ENCODE measurements at places on chromosomes 3 and 15.

DNA sequence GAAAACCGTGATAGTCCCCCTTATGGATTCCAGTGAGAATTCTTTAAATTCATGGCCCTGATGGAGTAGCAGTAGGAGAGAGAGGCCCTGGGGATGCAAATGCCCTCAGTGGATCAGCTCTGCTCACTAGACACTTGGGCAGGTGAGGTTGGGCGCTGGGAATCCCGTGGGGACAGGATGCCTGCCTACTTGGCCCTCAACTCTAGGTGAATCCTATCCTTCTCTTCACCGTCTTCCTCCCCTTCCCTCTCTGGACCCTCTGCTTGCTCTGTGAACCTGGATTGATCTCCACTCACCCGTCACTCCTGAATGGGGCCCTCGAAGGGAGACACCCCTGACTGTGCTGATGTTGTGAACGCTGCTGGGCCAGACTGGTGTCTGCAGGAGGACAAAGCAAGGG is 77.4 kb downstream of the SEC22A start:
- no peak for DNase-seq

- DNase-seq, result no peak
These were observed at the start of gene EIF4E3 for GRCh38 chr3:71725271-71725991. EIF4E3 (minus strand) TSS chr3:71725402; CDS start chr3:71725367, 35 bp downstream.

DNA sequence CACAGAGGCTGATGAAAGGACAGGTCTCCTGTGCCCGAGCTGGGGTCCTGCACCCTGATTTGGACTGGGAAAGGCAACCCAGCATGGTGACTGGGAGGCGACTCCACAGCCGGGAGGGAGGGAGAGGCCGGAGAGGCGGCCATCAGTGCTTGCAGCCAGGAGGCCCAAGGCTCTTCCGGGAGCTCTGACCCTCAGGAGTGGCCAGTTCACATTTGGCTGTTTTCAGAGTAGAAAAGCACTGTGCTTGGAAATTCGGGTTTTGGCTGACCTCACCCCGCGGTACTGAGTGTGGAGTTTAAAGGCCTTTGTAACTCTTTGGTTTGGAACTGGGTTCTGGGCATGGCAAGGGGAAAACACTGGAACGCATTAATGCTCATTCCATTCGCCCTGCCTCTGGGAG is 31.9 kb downstream of the SMAD6 start:
- no peak for DNase-seq

GRCh38 chr15:46296797-46297196 is 662.0 kb downstream of the SQOR start:
- DNase-seq, result no peak

GRCh38 chr3:52920841-52921240 is 23.5 kb upstream of the STIMATE start:
- DNase-seq, result no peak

DNA sequence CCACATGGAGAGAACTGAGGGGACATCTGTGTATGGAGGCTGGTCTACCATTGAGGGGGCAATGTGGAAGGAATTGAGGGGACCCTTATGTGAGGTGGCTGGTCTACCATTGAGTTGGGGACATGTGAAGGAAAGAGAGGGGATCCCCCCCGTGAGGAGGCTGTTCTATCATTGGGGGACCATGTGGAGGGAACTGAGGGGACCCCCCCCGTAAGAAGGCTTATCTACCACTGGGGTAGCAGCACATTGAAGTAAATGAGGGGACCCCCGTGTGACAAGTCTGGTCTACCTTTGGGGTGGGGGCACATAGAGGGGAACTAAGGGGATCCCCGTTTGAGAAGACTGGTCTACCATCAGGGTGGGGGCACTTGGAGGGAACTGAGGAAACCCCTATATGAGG is 158.0 kb downstream of the FBLN2 start:
- no peak for DNase-seq

GRCh38 chr15:27218426-27218825 is 247.4 kb downstream of the GABRG3 start:
- DNase-seq, result no peak

GRCh38 chr3:5201536-5201935 is 14.0 kb downstream of the EDEM1 start:
- DNase-seq, result no peak

DNA sequence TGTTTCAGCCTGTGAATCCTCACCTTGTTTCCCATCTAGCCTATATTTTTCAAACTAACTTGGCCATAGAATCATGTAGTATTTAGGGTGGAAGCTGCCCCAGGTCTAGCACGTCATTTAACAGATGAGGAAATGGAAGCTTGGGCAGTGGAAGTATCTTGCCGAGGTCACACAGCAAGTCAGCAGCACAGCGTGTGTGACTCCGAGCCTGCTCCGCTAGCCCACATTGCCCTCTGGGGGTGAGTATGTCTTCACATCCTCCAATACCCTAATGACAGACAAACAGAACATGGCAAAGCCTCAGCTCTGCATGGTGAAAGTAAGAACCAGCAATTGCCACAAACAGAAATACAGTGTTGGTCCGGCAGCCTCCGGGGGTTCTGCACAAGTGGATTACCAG is 2.2 kb upstream of the CCR5 start:
- peak; percentile 60 for DNase-seq

GRCh38 chr15:69593488-69593887 is 140.9 kb downstream of the RPLP1 start:
- no peak for DNase-seq

DNA sequence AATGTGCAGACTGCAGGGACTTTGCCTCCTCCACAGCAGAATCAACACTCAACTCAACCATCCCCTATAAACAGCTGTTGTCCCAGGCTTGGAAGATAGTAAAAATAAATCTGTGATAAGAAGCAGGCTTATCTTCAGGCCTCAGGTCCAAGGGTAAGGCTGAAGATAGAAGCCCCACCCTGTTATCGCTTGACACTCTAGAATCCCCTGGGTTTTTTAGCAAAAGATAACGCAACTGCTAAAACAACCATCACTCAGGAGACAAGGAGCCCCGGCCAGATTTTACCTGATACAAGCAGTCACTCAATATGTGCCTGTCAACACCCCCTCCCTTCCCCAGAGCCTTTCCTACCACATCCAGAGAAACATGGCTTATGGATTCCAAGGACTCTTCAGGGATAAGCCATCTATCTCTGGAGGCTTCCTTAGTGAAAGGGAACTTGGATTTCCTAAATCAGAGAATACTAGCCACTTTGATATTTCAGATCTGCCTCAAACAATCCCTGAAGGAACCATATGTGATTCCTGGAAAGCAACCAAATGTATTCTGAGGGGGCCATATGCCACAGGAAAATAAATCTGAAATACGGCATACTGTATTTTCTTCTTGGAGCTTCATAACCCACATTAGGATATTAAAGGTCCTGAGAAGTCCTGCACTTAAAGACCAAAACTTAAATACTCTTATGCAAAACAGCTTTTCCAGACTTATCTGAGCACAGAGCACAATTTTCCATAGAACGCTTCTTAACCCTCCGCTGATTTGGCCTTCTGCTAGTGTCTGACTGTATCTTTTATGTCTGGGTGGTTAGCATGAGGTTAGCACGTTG is 60.4 kb downstream of the LYZL4 start:
- DNase-seq, result no peak

Data from H1 (cell line).